Endothelial cell of umbilical vein (primary cell): ENCODE measurements at places on chromosomes 11 and 22. TPM values are rescaled to one million over a fixed set of nuclear protein-coding genes. Genes with fewer than 3 reads are reported as not detected.

- no peak for DNase-seq
- no peaks in the 10 kb centered on the region for H3K27me3 ChIP-seq
- H3K27ac ChIP-seq, result no peak overlapping the region
- no peaks in the 10 kb centered on the region for H3K36me3 ChIP-seq
- no peak overlapping the region for H3K4me3 ChIP-seq
- peaks cover 20% of the 10 kb centered on the region for H3K4me1 ChIP-seq
Measured at GRCh38 chr11:72739240-72740059, 12.8 kb downstream of the ARAP1 start.

DNA sequence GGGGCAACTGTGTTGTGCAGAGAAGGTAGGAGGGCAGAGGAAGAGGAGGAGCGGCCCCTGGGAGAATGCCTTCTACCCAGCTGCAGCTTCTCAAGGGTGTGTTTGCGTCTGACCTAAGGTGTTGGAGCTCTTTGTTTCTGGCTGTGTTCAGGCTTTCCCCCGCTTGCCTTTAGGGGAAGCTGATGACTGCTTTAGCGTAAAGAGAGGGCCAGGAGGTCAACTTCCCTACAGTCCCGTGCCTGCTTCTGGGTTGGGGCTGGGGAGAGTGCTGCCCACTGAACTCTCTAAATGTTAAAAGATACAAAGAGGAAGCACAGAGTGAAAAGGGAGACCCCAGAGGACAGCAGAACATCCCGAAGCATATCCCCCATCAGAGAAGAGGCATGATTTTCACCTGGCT, 99.2 kb downstream of the PTPRJ start:
- no peak overlapping the region for H3K27ac ChIP-seq
- no peaks in the 10 kb centered on the region for H3K27me3 ChIP-seq
- DNase-seq, result no peak
- H3K36me3 ChIP-seq, result no peaks in the 10 kb centered on the region
- H3K4me1 ChIP-seq, result peaks cover 8% of the 10 kb centered on the region
- H3K4me3 ChIP-seq, result no peak overlapping the region

GRCh38 chr11:118615282-118615975, 8.0 kb downstream of the PHLDB1 start:
- no peaks in the 10 kb centered on the region for H3K27me3 ChIP-seq
- no peak overlapping the region for H3K27ac ChIP-seq
- DNase-seq, result no peak
- H3K4me3 ChIP-seq, result no peak overlapping the region

GRCh38 chr22:41286639-41287091, 678 bp upstream of the RANGAP1 start:
- peak overlapping the region; percentile 57 for H3K27ac ChIP-seq
- no peak for DNase-seq
- H3K4me3 ChIP-seq, result no peak overlapping the region
- H3K36me3 ChIP-seq, result no peaks in the 10 kb centered on the region
- H3K4me1 ChIP-seq, result peaks cover 60% of the 10 kb centered on the region
- no peaks in the 10 kb centered on the region for H3K27me3 ChIP-seq

DNA sequence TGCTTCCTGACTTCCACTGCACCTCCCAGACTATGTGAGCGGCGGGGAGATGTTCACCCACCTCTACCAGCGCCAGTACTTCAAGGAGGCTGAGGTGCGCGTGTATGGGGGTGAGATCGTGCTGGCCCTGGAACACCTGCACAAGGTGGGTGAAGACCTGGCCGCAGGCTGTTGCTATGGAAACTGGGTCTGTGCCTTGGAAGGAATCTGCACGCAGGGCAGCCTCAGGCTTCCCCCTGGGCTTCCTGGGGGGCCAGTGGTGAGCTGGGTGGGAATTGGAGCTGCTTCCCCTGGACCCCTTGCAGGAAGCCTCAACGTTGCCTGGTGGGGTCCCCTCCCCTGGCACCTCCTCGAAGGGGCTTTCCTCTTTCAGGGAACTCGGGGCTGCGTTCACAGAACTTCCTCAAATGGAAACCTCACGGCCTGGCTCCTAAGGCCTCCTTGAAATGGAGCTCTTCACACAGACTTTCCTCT, 1.5 kb downstream of the RPS6KA4 start:
- peaks cover 19% of the 10 kb centered on the region for H3K4me1 ChIP-seq
- no peak overlapping the region for H3K27ac ChIP-seq
- H3K27me3 ChIP-seq, result no peaks in the 10 kb centered on the region
- H3K4me3 ChIP-seq, result no peak overlapping the region

- H3K27me3 ChIP-seq, result no peaks in the 10 kb centered on the region
- H3K36me3 ChIP-seq, result no peaks in the 10 kb centered on the region
- no peaks in the 10 kb centered on the region for H3K4me1 ChIP-seq
- H3K4me3 ChIP-seq, result no peak overlapping the region
- no peak overlapping the region for H3K27ac ChIP-seq
Measured at GRCh38 chr11:1736447-1736992, 13.9 kb downstream of the IFITM10 start.

GRCh38 chr11:39165021-39165420, 2294.4 kb downstream of the LRRC4C start:
- no peaks in the 10 kb centered on the region for H3K4me1 ChIP-seq
- no peak overlapping the region for H3K27ac ChIP-seq
- DNase-seq, result no peak

DNA sequence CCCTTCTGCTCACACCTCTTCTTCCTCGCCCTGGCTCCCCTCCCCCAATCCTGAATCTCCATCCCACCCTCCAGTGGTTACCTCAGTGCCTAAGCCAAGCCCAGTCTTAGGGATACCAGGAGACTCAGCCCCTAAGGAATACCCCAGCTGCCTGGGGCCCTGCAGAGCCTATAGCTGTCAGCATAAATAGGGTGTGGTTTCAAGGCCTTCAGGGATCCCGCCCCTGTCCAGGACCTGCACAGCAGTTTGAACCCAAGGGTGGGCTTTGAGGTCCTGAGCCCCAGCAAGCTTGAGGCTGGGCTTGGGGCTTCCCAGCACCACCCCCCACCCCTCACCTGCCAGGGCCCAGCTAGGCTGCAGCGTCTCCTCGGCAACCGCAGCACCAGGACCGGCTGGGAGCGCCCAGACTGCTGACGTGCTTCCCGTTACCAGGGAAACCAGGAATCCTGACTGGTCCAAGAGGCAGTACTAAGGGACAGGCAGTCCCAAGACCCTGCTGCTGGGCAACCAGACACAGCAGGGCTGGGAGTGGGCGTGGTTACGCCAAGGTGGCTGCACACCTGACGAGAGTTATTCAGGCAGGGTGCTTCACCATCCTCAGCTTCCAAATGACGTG, 13.7 kb downstream of the APBB1 start:
- H3K27ac ChIP-seq, result no peak overlapping the region
- H3K4me3 ChIP-seq, result no peak overlapping the region
- no peaks in the 10 kb centered on the region for H3K27me3 ChIP-seq

- H3K36me3 ChIP-seq, result no peaks in the 10 kb centered on the region
- no peak overlapping the region for H3K27ac ChIP-seq
- no peak overlapping the region for H3K4me3 ChIP-seq
- DNase-seq, result no peak
Measured at GRCh38 chr22:20211997-20212753, 55.9 kb downstream of the RTN4R start.

DNA sequence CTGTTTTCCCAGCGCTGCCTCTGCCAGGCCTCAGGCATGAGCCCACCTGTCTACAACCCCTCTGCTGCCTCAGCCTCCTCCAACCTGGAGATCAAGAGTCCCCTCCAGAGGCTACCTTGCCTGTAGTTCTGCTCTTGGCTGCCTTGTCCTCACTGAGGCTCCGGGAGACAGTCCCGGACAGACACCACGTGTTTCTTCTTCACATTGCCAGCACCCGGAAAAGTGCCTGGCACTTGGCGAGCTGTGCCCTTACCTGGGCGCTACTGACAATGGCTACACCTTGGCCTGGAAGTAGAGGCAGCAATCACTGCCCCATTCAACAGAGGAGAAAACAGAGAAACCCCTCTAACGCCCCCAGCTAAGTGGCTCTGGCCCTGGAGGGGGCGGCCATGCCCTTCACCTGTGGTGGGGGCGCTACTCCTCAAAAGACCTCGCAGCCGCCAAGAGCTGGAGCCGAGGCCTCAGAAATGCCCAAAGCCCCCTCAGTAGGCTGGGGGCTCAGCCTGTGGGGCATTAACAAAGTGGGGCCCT, 3.0 kb upstream of the NAP1L4 start:
- no peak overlapping the region for H3K27ac ChIP-seq
- H3K4me1 ChIP-seq, result peaks cover 9% of the 10 kb centered on the region
- peaks cover 3% of the 10 kb centered on the region for H3K36me3 ChIP-seq
- H3K4me3 ChIP-seq, result no peak overlapping the region
- no peaks in the 10 kb centered on the region for H3K27me3 ChIP-seq

DNA sequence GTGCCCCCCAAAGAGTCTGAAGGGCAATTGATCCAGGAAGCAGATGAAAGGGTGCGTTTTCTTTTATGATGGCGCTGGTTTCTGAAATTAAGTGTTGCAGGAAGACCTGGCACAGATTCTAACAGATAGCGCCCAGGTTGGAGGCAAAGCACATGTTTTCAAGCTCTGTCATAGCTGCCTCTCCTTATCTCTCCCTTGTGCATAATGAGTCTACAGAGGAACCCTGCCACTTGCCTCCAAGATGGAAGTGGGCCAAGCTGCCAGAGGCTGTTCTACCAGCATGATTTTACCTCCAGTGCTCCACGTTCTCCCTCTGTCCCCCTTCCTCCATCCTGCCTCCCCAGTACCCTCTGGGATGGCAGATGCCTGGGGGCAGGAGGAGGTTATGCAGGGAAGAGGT, 30.0 kb upstream of the TLCD5 start:
- peaks cover 14% of the 10 kb centered on the region for H3K27me3 ChIP-seq
- no peak overlapping the region for H3K27ac ChIP-seq
- DNase-seq, result no peak
- no peaks in the 10 kb centered on the region for H3K4me1 ChIP-seq
- no peaks in the 10 kb centered on the region for H3K36me3 ChIP-seq
- no peak overlapping the region for H3K4me3 ChIP-seq

DNA sequence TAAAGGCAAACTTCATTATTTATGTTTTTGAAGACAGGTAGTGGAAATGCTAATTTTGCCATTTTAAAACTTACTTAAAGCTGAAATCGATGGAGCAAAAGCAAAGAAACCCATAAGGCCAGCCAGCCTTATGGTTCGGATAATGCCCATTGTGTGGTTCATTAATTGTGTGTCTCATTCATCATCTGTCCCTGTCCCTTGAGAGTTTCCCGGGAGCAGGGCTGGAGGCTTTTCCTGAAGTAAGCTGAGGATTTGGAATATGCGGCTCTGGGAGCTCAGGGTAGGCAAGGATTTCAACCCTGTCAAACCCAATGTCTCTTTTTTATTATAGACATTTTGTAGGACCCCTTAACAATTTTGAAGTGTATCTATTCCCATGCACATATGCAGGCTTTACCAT, 790.0 kb upstream of the KIRREL3 start:
- H3K36me3 ChIP-seq, result no peaks in the 10 kb centered on the region
- H3K27ac ChIP-seq, result no peak overlapping the region
- no peaks in the 10 kb centered on the region for H3K4me1 ChIP-seq
- no peaks in the 10 kb centered on the region for H3K27me3 ChIP-seq
- no peak for DNase-seq

GRCh38 chr22:43831561-43832392, 19.7 kb upstream of the EFCAB6 start:
- no peak for DNase-seq
- no peaks in the 10 kb centered on the region for H3K36me3 ChIP-seq
- no peaks in the 10 kb centered on the region for H3K27me3 ChIP-seq
- no peaks in the 10 kb centered on the region for H3K4me1 ChIP-seq
- no peak overlapping the region for H3K4me3 ChIP-seq
- H3K27ac ChIP-seq, result no peak overlapping the region

- DNase-seq, result no peak
- H3K4me3 ChIP-seq, result no peak overlapping the region
- H3K27ac ChIP-seq, result no peak overlapping the region
- H3K4me1 ChIP-seq, result no peaks in the 10 kb centered on the region
- no peaks in the 10 kb centered on the region for H3K27me3 ChIP-seq
Measured at GRCh38 chr11:126146454-126147192, 64.8 kb downstream of the RPUSD4 start.

- no peaks in the 10 kb centered on the region for H3K4me1 ChIP-seq
- DNase-seq, result no peak
- H3K36me3 ChIP-seq, result no peaks in the 10 kb centered on the region
- H3K27ac ChIP-seq, result no peak overlapping the region
- H3K4me3 ChIP-seq, result no peak overlapping the region
Measured at GRCh38 chr11:111310088-111310487, 11.7 kb downstream of the POU2AF3 start.

GRCh38 chr11:19826606-19827005, 114.0 kb downstream of the NAV2 start:
- H3K4me3 ChIP-seq, result no peak overlapping the region
- no peaks in the 10 kb centered on the region for H3K27me3 ChIP-seq
- H3K4me1 ChIP-seq, result no peaks in the 10 kb centered on the region

GRCh38 chr11:78428773-78429172, 11.2 kb upstream of the GAB2 start:
- H3K27ac ChIP-seq, result no peak overlapping the region
- no peaks in the 10 kb centered on the region for H3K27me3 ChIP-seq

DNA sequence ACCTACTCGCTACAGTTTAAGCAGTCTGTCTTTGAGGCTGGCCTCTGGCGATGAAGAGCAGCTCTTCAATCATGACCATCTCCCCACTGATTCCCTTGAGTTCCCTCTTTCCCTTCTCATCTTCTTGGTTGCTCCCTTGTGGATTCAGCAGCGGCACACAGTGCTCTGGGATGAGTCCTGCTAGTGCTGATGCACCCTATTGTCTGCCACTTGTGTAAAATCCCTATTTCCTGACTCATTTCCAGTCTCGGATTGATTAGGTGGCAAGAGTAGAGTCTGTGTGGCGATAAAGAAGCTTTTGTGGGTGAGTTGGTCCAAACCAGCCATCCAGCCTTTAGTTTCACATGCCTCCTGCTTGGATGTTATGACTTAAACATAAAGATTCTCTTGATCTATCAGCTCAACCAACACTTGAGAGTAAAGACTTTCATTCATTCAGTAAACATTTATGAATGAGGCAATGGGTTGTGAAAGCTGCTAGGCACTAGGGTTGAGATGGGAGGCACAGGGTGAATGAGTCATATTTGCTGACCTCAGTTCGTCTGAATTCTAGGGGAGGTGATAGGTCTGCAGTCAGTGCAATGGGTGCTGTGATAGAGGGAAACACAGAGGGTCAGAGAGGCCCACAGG, 219.4 kb upstream of the RAG2 start:
- no peaks in the 10 kb centered on the region for H3K4me1 ChIP-seq
- H3K4me3 ChIP-seq, result no peak overlapping the region
- DNase-seq, result no peak
- no peaks in the 10 kb centered on the region for H3K36me3 ChIP-seq

Gene PDE3B
- 0.22 and 0.26 TPM in 2 replicates for polyA plus RNA-seq

Gene PARVA
- 35.8 and 40.6 TPM in 2 replicates for polyA plus RNA-seq

Gene AQP11
- polyA plus RNA-seq, result 0.55 and 0.72 TPM in 2 replicates

Gene GNG3
- polyA plus RNA-seq, result not detected in 2 replicates

Gene SLC25A18
- not detected in 2 replicates for polyA plus RNA-seq

Gene GUCD1
- polyA plus RNA-seq, result 138 and 164 TPM in 2 replicates

Gene MS4A6A
- 4.8 and 5.0 TPM in 2 replicates for polyA plus RNA-seq

Gene OR8K3
- polyA plus RNA-seq, result not detected in 2 replicates

Gene BARX2
- not detected in 2 replicates for polyA plus RNA-seq

Gene MMP12
- not detected in 2 replicates for polyA plus RNA-seq
